Stimulated activated CD8-positive, alpha-beta memory T cell treated with anti-CD3 and anti-CD28 coated beads, Interleukin-7, amount 100 ng/mL, for 1 hour (primary cell): ENCODE measurements at places on chromosomes 12 and 14.

GRCh38 chr12:112443916-112444315 lies 25.2 kb downstream of the PTPN11 start:
- DNase-seq, result no peak

DNA sequence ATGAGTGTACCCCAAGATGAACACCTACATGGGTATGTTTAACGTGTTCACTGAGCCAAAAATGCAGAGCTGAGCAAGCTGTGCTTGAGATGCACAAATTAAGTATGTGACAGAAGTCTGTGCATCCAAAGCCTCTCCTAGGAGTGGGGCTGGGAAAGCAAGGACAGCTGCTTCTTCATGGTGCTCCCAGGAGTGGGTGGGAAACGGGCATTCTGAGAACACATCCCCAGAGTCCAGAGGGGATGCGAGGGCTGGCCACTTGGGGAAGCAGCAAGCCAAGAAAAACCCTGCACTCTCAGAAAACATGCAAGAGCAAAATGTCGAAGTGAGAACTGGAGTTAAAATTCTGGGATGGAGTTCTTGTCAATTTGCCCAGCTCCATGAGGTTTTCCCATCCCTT lies 414.3 kb downstream of the BCAT1 start:
- no peak for DNase-seq

GRCh38 chr12:127538316-127538715 lies 728.7 kb upstream of the TMEM132C start:
- no peak for DNase-seq

DNA sequence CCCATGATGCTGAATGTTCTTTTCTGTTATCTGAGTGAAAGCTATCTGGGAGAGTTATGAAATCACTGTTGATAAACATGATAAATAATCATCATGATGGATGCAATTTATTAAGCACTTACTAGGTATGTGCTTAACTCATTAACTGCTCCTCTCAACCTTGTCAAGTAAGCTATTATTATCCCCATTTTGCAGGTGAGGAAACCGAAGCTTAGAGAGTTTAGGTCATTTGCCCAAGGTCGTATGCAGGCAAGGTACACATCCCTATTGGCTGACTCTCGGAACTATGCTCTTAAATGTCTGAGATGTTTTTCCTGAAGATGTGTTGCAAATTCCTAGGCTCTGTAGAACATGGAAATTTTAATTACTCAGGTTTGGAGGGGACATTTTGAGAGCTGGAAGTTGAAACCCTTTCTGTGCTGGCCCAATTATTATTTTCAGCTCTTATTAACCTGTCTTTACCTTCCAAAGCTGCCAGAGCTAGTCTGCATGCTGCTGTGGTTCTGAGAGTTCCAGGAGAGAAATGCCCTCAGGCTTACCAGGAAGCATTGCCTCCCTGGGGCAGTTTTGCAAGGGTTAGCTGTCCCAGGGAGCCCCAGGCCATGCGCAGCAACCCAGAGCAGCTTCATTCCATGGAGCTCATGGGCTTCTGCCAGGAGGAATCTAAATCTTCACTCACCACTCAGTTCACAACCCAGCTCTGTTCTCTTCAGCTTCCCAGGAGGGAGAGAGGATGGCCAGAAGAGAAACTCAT lies 55.6 kb upstream of the OAS1 start:
- DNase-seq, result no peak

DNA sequence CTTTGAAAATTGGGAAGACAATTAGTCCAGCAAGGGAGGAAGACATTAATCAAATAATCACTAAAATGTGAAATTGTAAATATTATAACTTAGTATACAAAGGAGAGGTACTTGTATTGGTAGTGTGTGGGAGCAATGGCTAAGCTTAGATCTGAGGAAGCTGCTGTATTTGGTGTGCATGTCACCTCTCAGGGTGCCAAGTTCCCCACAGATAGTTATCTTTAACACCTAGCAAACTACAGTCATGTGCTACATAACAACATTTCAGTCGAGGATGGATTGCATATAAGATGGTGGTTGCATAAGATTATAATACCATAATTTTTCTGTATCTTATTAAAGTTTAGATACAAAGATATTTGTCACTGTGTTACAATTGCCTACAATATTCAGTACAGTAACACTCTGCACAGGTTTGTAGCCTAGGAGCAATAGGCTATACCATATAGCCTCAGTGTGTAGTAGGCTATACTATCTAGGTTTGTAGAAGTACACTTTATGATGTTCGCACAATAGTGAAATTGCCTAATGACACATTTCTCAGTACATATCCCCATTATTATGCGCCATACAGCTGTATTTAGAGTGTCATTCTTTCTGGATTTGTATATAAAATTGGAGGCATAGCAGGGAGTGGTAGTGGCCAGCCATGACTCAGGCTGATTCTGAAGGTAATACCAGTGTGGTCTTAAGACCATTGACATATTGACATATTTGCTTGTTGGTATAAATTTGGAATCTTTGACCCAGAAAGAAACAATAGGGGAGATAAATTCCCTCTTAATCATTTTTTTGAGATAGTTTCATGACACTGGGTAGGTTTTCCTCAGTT lies 55.8 kb downstream of the RAD51B start:
- no peak for DNase-seq

- DNase-seq, result no peak
Measured at GRCh38 chr12:115507951-115508722, 769.4 kb downstream of the MED13L start.

DNA sequence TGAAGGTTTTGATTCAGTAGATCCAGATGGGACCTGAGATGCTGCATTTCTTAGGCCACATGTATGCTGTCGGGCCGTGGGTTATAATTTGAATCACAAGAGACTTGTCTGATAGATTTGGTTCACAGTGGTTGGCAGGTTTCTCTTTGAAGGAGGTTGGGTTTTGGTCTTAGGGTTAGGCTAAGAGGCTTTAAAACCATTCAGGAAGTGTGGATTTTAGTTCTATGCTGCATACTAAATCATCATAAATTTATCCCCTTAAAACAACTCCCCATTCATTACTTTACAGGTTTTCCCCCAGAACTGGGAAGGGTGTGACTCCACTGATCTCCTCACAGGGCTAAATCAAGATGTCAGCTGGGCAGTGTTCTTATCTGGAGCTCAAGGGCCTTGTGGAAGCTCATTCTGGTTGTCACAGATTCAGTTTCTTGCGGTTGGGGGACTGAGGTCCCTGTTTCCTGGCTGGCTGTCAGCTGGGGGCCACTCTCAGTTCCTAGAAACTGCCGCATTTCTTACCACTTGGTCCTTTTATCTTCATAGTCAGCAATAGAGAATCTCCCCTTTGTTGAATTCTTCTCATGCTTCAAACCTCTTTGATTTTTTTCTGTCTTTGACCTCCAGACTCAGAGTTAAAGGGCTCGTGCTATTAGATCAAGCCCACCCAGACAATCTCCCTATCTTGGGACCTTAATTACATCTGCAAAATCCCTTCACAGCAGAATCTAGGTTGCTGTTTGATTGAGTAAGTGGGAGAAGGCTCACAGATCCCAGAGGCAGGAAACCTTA lies 20.6 kb upstream of the PCNX1 start:
- DNase-seq, result no peak

GRCh38 chr14:34920339-34920738 lies 45.2 kb upstream of the BAZ1A start:
- DNase-seq, result no peak

- DNase-seq, result no peak
Measured at GRCh38 chr14:48665077-48665784, 920.9 kb downstream of the RPS29 start.

GRCh38 chr14:24377126-24377525 lies 9.1 kb downstream of the NFATC4 start:
- DNase-seq, result no peak

DNA sequence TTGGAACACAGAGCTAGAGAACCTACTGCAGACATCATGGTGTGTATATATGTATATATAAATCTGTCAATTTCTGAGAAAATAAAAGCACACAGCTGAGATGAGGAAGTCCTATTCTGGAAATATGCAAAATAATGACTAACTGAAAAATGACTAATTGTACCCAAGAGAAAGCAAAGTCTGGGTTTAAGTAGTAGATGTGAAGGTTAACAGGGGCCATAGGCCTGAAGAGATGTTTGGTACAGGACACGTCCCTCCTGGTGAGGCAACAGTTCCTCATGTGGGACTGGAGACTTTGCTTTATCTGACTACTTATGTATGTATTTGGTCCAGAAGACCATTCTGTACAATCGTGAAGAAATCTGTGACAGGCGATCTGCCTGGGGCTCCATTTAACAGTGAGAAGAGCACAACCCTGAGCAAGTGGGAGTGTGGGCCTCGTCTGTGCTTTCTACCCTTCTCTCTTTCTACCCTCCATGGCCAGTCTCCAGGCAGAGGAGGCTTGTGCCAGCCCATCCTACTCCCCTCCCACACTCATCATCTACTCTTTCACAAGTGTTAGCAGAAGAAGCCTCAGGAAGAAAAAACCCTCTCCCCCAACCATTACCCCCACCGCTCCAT lies 67.5 kb downstream of the SLC41A2 start:
- no peak for DNase-seq

GRCh38 chr14:20436363-20436755 lies 393 bp upstream of the KLHL33 start:
- DNase-seq, result no peak

DNA sequence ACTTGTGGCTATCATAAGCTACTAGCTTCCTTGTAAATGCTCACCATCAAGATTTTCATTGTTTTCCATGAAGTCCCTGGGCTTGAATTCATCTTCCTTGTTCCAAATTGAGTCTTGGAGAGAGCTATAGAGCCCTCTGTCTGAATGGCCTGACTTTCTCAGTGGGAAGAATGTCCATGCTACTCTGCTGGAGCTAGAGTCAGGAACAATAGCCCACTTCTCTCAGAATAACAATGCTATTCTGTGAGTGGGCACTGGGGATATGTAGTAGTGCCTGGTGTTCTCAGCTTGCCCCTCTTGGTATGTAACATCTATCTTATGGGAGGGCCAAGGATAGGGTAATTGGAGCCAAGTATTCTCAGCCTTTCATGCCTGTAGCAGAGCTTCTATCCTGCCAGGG lies 127.6 kb upstream of the TRHDE start:
- no peak for DNase-seq

DNA sequence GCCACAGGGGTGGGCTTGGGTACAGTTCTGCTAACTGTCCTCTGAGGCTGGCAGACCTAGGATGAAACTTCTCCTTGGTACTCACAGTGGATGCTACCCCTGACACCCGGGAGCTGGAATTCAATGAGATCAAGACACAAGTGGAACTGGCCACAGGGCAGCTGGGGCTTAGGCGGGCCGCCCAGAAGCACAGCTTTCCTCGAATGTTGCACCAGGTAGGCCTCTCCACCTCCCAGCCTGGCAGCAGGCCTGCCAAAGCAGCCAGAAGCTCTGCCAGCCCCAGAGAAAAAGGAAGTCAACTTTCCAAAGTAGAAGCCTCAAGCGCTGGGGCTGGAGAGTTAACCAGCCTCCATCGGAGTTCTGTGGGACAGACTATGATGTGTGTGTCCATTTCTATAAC lies 2.4 kb upstream of the NRL start:
- no peak for DNase-seq

DNA sequence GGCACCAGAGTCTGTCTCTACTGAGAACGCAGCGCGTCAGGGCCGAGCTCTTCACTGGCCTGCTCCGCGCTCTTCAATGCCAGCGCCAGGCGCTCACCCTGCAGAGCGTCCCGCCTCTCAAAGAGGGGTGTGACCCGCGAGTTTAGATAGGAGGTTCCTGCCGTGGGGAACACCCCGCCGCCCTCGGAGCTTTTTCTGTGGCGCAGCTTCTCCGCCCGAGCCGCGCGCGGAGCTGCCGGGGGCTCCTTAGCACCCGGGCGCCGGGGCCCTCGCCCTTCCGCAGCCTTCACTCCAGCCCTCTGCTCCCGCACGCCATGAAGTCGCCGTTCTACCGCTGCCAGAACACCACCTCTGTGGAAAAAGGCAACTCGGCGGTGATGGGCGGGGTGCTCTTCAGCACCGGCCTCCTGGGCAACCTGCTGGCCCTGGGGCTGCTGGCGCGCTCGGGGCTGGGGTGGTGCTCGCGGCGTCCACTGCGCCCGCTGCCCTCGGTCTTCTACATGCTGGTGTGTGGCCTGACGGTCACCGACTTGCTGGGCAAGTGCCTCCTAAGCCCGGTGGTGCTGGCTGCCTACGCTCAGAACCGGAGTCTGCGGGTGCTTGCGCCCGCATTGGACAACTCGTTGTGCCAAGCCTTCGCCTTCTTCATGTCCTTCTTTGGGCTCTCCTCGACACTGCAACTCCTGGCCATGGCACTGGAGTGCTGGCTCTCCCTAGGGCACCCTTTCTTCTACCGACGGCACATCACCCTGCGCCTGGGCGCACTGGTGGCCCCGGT lies at the start of gene PTGDR:
Gene PTGDR (plus strand): TSS at position 198 of the 778 bp plus-strand sequence. CDS start 117 bp downstream, at position 315.
- DNase-seq, result no peak

- no peak for DNase-seq
Measured at GRCh38 chr12:127650626-127651025, 616.3 kb upstream of the TMEM132C start.

DNA sequence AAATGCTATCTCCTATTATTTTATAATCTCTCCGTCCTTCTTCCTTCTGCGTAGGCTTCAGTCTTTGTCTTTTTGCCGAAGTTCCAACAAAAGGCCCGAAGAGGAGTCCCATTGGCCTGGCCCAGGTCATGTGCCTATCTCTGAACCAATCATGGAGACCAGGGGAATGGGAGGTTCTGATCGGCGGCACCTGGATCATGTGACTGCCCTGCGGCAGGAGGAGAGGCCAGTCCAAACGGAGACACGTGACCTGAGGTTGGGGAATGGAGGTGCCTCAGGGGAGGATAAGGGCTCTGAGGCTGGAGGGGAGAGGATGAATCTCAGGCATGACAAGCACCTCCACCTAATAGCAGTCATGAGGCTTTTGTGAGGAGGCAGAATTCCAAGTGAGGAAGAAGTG lies 86.0 kb downstream of the AACS start:
- DNase-seq, result no peak

DNA sequence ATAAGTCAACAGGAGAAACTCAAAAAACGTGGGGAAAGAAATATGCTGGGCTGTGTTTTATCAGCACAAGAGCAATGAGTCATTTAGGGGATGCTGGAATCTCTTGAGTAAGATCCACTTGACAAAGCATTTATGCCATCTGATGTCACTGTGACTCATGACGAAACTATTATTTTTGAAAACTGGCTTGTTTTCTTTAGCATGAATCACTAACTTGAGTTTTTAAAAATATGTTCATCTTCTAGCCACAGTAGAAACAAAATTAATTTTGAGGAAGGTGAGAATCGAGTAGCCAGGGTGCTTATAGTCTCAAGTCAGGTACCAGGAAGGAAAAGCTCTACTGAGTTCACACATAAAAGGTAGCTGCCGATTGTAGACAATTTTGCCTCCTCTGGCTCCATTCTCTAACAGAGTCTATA lies 456.2 kb upstream of the MGAT4C start:
- DNase-seq, result no peak

DNA sequence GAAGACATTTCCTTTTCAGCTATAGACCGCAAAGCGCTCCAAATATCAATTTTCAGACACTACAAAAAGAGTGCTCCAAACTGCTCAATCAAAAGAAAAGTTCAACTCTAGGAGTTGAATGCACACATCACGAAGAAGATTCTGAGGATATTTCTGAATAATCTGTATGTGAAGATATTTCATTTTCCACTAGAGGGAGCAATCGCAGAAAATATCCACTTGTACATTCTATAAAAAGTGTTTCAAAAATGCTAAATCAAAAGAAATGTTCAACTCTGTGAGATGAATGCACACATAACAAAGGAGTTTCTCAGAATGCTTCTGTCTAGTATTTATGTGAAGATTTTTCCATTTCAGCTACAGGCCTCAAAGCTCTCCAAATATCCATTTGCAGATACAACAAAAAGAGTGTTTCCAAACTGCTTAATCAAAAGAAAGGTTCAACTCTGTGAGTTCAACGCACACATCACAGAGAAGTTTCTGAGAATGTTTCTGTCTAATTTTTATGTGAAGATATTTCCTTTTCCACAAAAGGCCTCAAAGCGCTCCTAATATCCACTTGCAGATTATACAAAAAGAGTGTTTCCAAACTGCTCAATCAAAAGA lies 643.8 kb upstream of the ALG10B start:
- no peak for DNase-seq
